ENCODE measurements at places on chromosomes 3 and 15.

DNA sequence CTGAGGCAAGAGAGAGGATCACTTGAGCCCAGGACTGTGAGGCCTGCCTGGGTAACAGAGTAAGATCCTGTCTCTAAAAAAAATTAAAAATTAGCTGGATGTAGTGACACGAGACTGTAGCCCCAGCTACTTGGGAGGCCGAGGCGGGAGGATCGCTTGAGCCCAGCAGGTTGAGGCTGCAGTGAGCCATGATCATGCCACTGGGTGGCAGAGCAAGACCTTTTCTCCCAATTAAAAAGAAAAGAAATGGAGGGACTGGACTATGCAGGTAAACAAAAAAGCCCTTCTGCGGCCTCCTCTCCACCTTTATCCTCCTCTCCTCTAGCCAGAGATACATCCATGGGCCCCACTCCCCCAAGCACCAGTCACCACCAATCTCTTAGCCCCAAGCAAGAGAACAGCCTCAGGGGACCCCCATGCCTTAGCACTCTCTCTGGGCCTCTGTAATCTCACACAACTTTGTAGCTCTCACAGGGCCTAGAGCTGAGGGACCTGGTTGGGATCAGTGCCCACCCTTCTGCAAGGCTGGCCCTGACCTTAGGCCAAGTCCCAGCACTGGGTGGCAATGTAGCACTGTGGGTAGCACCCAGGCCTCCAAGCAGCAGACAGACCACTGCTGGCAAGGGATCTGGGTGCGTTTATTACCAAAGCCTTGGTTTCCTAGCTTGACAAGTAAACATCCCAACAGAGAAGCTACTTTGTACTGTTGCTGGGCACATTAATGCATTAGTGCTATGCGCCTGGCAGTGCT is 43.4 kb downstream of the FAM174B start:
- DNase-seq: no peak

GRCh38 chr3:149604125-149604875 is 53.5 kb downstream of the WWTR1 start:
- peak; percentile 57 for DNase-seq

- no peak for DNase-seq
Measured at GRCh38 chr15:57028176-57028575, 109.7 kb downstream of the TCF12 start.

DNA sequence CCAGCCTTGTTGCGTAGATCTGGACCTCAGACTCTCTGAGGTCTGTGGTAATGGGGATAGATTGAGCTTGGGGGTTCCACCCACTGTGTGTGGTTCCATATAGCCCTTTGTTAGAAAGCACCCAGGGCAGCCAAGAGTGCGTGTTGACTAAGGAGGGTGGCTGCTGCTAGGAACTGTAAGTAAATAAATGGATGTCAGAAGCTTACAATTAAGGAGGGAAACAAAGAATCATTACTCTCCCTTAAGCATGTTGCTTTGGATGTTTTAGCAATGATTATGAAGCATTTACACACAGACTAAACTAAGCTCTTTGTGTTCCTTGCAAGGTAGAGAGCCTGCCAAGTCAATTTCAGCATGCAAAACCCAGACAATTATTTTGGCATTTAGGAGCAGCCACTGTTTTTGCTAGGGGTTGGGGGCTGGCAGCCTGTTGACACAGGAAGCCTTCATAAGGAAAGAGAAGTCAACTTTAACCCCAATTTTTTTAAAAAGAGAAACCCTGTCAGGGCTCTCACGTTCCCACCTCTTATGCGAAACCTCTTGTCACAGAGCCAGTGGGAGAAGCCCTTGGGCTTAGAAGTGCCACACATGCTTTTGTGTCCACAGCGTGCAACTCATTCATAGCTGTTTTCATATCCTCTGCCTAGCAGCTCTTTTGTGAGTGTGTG is 127.8 kb downstream of the CMSS1 start:
- DNase-seq: no peak

GRCh38 chr3:19256313-19256712 is 108.0 kb downstream of the KCNH8 start:
- DNase-seq: no peak

- DNase-seq: peak; percentile 73
Measured at GRCh38 chr3:184361532-184361931, at the start of the genes CLCN2 and POLR2H. TSS of gene CLCN2 (minus strand) at chr3:184361605. CDS start at chr3:184361479, 126 bp downstream. TSS of gene POLR2H (plus strand) at chr3:184361710. CDS start at chr3:184363493, 1,783 bp downstream.

DNA sequence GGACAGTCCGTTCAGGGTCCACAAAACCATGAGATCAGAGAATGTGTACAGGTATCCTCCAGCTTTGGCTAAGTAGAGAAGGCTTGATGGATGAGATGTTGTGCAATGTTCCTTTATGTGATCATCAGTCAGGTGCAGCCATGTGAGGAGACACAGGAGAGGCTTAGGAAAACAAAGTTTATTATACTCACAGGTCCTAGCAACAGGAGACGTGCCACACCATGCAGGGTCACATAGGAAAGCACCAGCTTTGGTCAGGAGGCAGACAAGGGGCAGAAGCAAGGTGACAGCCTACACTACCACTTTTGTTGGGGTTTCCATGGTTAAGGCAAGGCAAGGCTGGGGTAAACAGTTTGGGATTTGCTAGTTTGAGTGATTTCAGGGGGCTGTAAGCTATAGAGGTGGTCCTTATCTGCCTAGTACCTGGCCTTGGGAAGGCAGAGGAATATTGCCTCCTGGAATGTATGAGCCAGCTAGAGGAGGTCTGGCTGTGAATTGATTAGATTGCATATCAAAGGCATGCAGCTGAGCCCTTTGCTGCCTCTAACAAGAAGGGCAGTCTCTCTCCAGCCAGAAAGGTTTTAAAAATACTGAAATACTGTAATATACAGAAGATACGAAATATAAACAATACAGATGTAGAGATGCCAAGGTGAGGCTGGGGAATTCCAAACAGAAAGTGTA is 248.6 kb downstream of the RYR3 start:
- peak; percentile 59 for DNase-seq

GRCh38 chr3:81434161-81434560 is 327.3 kb downstream of the GBE1 start:
- no peak for DNase-seq

GRCh38 chr15:42581272-42581730 is 5.9 kb downstream of the STARD9 start:
- DNase-seq: peak; percentile 79

GRCh38 chr3:15207836-15208504 is 1.9 kb downstream of the CAPN7 start:
- no peak for DNase-seq

DNA sequence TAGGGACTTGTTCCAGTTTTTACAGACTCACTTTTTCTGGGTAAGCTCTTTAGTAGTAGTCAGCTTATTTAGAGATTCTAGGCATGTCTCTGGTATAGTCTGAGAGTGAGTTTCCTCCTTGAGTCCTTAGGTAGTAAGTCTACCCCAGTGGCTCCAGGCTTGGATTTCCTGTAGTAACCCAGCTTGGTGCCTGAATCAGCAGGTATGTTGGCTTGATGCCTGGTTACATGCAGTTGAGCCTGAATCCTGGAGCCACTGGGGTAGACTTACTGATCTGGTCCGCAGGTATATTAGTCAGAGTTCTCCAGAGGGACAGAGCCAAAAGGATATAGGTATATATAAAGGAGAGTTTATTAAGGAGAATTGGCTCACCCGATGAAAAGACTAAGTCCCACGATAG is 85.8 kb upstream of the RBMS3 start:
- DNase-seq: peak; percentile 93

DNA sequence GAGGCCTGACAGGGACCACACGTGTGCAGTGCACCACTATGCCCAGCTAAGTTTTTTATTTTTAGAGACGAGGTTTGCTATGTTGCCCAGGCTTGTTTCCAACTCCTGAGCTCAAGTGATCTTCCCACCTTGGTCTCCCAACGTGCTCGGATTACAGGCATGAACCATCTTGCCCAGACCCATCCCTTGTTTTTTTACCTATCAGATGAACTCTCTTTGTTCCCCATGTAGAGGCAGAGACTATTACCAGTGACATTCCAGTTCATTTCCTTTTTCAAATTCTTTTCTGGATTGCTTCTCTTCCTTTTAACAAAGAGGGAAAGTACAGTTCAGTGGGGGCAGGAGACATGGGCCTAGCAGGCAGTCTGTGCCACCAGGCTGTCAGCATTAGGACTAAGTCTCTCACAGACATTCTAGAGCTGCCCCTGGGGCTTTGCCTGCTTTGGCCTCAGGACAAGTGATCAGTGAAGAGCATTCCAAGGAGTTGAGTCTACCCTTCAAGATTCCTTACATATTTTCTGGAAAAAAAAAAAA is 103.5 kb upstream of the SLC7A14 start:
- DNase-seq: peak; percentile 96

- DNase-seq: peak; percentile 96
Measured at GRCh38 chr3:25493786-25494185, 65.7 kb downstream of the RARB start.

- DNase-seq: no peak
Measured at GRCh38 chr15:73957785-73958184, 31.5 kb downstream of the LOXL1 start.

DNA sequence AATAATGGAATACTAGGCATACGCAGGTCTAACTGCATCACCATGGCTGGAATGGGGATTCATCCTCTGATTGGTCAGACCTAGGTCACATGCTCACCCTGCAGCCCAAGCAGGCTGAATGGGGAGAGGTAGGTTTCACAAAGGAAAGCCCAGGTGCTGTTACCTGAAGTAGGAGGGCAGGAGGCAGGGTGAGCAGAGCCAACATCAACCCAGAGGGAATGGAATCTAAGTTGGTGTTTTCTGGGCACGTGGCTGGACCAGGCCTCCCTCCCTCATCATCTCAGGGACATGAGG is 6.7 kb upstream of the H1-8 start:
- no peak for DNase-seq

- peak; percentile 23 for DNase-seq
Measured at GRCh38 chr3:127289706-127290575, 2.1 kb upstream of the PRR20G start.

DNA sequence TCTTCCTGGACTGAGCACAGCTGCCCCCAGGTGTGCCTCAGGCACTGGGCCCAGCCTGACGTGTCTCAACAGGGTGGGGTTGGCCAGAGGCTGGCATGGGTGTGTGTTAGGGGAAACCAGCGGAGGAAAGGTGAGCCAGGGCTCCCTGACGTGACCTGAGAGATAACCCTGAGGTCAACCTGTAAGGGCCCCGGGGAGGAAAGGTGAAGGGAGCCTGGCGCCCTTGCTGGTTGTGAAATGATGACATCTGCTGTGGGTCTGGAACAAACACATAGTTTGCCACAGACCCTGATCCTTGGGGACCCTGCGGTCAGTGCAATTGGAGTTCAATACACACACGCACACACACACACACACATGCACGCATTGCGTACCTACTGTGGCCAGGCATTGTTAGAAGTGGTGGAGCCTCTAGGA is 100.2 kb upstream of the TLE3 start:
- no peak for DNase-seq

- no peak for DNase-seq
Measured at GRCh38 chr3:98361289-98361688, 7.6 kb downstream of the OR5K4 start.

GRCh38 chr3:60364475-60364874 is 886.8 kb downstream of the FHIT start:
- no peak for DNase-seq

- DNase-seq: no peak
Measured at GRCh38 chr3:861721-862120, 231.1 kb upstream of the CNTN6 start.

DNA sequence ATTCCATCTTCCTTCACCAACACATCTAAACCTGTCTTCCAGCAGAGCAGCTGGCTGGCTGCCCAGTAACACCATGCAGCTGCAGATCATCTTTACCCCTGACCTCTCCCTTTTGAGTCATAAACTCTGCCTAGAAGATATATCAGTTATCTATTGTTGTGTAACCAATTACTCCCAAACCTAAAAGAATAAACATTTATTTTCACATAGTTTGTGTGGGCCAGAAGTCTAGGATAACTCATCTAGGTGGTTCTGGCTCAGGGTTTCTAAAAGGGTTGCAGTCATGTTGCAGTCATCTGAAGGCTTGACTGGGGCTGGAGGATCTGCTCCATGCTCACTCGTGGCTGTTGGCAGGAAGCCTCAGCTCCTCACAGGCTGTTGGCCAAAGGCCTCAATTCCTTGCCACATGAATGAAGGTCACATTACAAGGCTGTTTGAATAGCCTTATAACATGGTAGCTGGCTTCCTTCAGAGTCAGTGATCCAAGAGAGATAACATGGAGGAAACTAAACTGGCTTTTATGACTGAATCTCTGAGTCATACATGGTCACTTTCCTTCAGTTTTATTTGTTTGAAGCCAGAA is 92.8 kb downstream of the GOLIM4 start:
- DNase-seq: peak; percentile 83

GRCh38 chr15:31125061-31125460 is 23.5 kb upstream of the TRPM1 start:
- DNase-seq: no peak

- DNase-seq: peak; percentile 55
Measured at GRCh38 chr15:60591496-60592370, 112.8 kb upstream of the ICE2 start.

GRCh38 chr3:42905740-42906069 is 237 bp upstream of the ZNF662 start:
- DNase-seq: no peak

DNA sequence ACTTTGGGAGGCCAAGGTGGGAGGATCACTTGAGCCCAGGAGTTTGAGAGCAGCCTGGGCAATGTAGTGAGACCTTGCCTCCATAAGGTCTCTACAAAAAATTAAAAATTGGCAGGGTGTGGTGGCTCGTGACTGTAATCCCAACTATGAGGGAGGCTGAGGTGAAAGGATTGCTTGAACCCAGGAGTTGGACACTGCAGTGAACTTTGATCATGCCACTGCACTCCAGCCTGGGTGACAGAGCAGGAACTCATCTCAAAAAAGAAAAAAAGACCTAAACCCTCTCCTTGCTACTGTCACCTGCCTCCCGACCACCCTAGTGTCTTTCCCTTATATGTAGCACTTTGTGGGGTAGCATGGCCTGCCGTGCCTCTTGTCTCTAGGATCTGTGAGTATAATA is 23.8 kb upstream of the AQP9 start:
- no peak for DNase-seq

- no peak for DNase-seq
Measured at GRCh38 chr3:72436863-72437592, 411.2 kb downstream of the SHQ1 start.

- no peak for DNase-seq
Measured at GRCh38 chr15:23912191-23912590, 225.1 kb upstream of the NDN start.

DNA sequence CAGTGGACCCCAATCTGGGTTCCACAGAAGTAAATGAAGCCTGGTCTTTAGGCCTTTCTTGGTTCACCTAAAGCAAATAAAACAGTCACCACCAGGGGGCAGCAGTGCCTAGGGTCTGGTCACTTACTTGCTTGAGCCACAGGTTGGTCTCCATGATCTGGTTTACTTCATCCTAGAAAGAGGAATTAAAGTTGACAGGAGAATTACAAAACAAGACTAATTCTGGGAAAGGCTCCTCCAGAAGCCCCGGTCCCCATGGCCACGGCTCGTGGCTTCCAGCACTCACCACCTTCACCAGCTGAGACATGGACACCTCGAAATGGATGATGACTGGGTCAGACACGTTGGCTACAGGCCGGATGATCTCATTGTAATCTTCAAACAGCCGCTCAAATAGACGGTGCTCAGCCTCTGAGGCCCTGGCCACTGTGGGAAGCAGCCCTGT is 2.3 kb downstream of the CHRNA3 start:
- DNase-seq: peak; percentile 82

Measured in kidney tubule cell (primary cell).